T-helper 22 cell (primary cell): ENCODE measurements at places on chromosomes 4 and X.

DNA sequence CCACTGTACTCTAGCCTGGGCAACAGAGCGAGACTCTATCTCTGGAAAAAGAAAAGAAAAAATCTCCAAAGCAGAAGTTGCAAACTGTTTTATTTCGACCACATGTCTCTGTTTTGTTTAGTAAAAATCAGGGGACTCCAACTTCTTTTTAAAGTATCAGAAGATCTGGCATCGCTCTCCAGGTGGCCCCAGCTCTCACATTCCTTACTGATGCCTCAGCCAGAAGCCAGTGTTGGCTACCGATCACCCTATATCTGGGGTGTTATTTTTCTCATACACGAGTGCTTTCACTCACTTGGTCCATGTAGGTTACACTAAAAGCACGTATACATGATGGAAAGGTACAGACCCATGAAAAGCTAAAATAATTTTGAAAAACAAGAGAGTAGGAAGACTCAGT, 8.3 kb downstream of the MPP1 start:
- no peak for DNase-seq

- no peak for DNase-seq
These were observed 43.1 kb downstream of the ADAMTS3 start for GRCh38 chr4:72525938-72526337.

GRCh38 chr4:39320381-39321115, 45.6 kb downstream of the RFC1 start:
- DNase-seq: no peak

DNA sequence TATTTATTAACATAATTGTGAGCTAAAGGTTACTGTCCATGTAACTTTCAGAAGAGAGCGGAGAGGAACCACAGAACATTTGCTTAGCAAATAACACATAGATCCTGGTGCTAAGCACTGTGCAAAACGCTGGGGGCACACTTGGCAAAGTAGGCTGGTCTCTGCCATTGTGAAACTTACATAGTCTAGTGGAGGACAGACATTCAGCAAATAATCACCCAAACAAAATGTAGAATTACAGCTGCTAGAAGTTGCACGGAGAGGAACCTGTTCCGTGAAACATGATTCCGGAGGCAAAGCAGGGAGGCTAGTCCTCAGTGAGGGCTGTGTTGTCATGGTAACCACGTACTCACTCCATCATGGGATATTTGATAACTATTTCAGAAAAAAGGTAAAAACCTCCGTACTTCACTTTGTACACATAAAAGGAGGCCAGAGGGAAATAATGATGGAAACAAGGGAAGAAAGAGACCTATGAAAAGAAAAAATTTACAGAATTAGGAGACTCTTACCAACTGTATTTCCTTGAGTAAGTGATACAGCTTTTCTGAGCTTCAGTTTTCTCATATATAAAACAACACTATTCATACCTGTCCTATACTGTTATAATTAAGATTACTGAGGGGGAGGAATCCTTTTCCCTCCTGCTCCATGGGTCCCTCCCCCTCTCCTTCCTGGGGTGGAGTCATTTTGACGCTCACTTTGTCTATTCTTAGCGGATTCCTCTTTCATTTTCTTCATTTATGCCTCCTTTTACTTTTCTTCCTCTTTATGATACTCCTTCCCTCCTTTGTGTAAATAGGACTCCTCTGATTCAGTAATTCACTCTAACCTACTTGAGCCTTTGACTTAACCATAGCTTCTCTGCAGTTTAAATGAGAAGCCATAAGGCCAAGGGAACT, 825 bp upstream of the RASGEF1B start:
- no peak for DNase-seq

DNA sequence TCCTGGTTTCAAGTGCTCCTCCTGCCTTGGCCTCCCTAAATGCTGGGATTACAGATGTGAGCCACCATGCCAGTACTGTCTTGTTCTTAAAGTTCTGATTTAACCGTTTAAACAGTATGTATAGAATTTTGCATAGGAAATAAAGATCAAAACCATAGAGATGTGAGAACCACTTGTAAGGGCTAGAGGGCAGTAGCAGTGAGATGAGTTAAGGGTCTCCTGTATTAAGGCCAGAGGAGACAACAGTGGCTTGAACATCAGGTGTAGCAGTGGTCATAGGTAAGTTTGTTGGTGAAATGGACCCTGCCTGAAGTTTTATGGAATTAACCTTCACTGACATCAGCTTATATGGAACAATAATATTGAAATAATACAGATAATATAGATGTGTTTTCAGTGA, 155.7 kb downstream of the SLC4A4 start:
- no peak for DNase-seq

DNA sequence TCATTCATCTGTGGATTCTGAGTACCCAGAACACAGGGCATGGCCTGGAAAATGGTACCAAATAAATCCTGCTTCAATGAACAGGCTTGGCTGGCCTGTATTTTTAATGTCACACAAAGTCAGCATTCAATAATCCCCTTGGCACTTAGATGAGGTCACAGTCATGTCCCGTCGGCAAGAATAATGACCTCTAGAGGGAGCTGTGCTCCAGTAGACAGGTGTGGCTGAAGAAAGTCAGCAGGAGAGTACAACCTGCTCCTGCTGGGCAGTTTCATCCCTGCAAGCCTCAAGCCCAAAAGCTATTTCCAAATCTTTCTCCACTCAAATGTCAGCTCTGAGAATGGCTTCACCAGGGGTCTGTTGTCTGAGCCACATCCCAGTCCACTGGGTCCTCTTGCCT, 404.0 kb upstream of the F9 start:
- no peak for DNase-seq

DNA sequence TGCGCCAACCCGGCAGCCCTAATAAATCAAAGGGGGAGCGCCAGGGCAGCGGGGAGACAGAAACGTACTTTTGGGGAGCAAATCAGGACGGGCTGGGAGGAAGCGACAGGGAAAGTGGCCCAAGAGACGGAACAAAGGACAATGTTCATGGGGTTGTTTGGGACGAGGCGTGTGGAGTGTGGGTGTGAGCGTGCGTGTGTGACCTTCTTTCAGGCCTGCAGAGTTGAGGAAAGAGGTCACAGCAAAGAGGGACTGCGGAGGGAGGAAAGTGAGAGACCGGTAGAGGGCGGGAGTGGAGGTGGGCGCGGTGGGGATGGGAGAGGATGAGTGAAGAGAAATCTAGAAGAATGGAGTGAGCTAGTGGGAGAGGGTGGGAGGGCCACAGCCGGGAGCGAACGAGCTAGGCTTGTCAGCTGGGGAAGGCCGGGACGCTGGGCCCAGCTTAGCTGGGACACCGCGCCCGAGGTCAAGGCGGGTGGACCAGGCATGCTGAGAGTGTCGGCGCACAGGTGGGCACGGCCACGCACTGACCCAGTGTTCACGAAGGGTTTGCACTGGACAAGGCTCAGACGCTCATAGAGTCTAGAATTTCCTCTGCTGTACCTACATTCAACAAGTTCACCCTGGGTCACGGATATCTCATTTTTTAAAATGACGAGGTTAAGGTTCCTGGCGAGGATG, 14.7 kb upstream of the PITX2 start:
- DNase-seq: no peak

DNA sequence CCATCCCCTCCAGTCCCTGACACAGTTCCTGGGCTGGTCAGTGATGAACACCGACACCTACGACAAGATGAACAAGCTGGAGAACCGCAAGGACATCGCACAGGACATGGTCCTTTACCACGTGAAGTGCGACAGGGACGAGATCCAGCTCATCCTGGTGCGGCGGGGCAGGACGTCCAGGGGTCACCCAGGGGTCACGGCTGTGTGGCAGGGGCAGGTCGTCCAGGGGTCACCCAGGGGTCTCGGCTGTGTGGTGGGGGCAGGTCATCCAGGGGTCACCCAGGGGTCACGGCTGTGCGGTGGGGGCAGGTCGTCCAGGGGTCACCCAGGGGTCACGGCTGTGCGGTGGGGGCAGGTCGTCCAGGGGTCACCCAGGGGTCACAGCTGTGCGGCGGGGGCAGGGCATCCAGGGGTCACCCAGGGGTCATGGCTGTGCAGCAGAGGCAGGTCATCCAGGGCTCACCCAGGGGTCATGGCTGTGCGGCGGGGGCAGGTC, 16.7 kb downstream of the ATP5ME start:
- DNase-seq: no peak

- DNase-seq: no peak
These were observed 108.6 kb downstream of the SMIM20 start for GRCh38 chr4:26022346-26023202.

DNA sequence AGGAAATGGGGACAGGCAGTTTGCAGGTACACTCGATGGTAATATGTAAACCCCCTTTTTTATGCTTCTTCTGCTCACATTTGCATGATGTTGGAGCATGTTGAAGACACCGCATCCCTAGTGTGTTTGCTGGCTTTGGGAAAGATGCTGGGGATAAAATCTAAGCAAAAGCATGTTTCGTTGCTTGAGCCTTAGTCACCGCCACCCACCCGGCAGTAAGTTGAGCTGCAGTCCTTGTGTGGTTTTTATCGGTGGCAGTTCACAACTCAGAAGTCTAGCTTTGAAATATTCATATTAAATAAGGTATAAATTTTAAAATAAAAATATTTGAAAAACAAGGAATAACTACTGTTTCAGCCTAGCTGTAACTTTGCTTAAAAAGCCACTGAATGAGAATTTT, 21.7 kb upstream of the MND1 start:
- no peak for DNase-seq

GRCh38 chr4:148311526-148311925, 130.7 kb downstream of the NR3C2 start:
- DNase-seq: no peak

GRCh38 chr4:130850019-130850524, 1754.1 kb downstream of the C4orf33 start:
- DNase-seq: no peak

GRCh38 chr4:6153874-6154273, 46.5 kb downstream of the JAKMIP1 start:
- DNase-seq: no peak

DNA sequence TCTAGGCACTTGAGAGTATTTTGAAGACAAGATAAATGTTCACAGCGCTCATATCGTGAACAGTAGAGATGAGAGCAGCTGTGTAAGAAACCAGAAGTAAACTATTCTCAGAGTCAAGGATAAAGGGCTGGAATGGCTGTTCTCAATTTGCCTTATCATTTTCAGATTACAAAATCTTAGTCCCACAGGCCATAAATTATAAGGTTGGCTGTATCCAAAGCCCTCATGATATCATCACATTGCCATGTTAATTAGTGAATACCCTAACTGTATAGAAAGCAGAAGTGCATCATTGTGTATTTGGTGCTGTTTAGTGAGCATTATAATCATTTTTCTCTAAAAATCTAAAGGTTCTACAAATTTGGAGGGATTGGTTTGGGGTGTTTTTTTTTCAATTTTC, 168.9 kb upstream of the EDNRA start:
- DNase-seq: no peak

GRCh38 chrX:110257889-110258288, 60.0 kb downstream of the AMMECR1 start:
- DNase-seq: no peak

DNA sequence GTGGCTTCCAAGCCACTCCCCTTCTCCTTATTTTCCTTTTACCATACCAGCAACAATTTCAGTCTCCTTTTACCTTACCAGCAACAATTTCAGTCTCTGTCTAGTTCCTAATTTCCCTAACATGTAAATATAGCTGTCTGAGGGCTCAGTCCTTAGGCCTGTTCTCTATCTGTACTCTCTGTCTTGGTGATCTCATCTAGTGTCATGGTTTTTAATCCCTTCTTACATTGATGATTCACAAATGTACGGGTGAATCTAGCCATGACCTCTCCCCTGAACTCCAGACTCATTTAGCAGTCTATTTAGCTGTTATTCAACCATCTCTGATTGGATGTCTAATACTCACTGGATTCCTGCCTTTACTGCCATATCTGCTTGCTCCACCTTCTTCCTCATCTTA, 7.2 kb downstream of the IL15 start:
- no peak for DNase-seq

GRCh38 chr4:188297873-188298272, 158.6 kb downstream of the TRIML1 start:
- DNase-seq: no peak

DNA sequence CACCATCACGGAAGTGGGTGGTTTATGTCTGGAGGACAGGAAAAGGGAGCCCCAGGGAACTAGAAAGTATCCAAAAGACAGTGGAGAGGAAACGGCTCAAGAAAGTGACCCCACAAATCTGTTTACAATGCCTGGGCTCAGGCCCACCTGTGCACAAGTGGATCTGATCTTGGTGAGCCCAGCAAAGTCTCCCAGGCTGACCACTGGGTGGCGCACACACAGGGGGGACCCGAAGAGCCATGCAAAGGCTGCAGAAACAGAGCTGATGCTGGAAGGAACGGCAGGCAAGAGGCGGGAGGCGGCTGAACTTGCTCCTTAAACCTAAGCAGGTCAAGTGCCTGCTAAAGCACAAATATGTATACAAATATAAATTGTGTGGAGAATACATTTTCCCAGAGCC, 9.6 kb downstream of the HAUS7 start:
- DNase-seq: no peak

DNA sequence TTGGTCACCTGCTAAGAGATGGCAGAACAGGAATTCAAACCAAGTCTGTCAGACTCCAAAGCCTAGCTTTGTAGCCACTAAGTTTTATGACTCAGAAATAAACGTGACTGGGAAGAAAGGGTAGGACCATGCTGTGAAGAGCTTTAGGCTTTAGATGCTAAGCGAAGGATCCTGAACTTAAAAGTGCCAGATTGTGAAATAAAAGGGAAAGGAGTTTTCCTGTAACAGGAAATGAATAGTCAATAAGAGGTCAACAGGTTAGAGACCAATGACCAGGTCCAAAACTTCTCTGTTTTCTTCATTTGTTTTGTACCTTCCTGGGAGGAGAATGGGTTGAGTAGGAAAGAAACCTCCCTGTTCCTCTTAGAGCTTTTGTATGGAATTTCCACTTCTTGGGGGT, 98.8 kb upstream of the EOLA2 start:
- DNase-seq: no peak

- no peak for DNase-seq
These were observed 810 bp upstream of the SOX3 start for GRCh38 chrX:140505421-140506337.

GRCh38 chrX:94831364-94831763, 1157.4 kb downstream of the FAM133A start:
- DNase-seq: no peak

DNA sequence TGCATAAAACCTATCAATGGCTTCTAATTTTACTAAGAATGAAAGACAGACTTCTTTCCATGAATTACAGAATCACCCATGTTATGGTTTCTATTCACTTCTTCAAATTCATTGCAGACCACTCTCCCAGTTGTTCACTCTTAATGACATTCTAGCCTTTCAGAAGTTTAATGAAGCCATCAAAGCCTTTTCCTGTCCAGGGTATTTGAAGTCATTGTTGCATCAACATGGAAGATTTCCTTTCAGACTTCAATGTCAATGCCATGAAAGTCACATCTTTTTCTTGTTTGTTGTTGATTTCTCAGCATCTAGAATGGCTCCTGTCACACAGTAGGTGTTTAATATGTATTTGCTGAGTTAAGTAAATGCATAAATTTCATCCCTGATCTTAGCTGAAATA, 48.1 kb upstream of the ARSJ start:
- DNase-seq: no peak

- DNase-seq: no peak
These were observed 206.5 kb upstream of the ZFP42 start for GRCh38 chr4:187789078-187789477.
